Spinal cord (tissue), 10 donors: ENCODE measurements at places on chromosomes 5 and 9.

GRCh38 chr9:130694205-130694604, 625 bp downstream of the EXOSC2 start:
- DNase-seq: no peak

- DNase-seq: no peak
Measured at GRCh38 chr9:68470067-68470466, 70.6 kb downstream of the TMEM252 start.

- DNase-seq: no peak
Measured at GRCh38 chr9:26247861-26248260, 569.6 kb upstream of the TUSC1 start.

GRCh38 chr5:112382886-112383285, 36.2 kb downstream of the EPB41L4A start:
- DNase-seq: no peak

GRCh38 chr5:76547242-76547890, 75.8 kb downstream of the F2RL2 start:
- no peak for DNase-seq

DNA sequence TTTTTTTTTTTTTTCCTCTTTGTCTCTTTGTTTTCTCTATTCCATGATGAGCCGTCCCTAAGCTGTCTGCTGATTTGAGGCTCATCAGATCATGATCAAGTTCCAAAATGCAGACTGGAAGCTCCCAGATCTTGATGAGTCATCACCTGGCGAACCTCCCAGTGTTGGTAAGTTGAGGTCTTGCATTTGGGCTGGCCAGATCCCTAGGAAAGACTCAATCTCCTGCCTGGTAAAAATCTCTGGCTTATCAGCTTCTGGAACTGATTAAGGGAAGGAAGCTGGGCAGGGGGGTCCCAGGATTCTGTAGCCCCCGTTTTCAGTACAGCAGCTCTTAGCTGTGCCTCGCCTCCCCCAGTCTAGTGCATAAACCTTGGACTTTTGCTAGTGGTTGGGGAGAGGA, 69.0 kb downstream of the TSPAN17 start:
- DNase-seq: no peak

DNA sequence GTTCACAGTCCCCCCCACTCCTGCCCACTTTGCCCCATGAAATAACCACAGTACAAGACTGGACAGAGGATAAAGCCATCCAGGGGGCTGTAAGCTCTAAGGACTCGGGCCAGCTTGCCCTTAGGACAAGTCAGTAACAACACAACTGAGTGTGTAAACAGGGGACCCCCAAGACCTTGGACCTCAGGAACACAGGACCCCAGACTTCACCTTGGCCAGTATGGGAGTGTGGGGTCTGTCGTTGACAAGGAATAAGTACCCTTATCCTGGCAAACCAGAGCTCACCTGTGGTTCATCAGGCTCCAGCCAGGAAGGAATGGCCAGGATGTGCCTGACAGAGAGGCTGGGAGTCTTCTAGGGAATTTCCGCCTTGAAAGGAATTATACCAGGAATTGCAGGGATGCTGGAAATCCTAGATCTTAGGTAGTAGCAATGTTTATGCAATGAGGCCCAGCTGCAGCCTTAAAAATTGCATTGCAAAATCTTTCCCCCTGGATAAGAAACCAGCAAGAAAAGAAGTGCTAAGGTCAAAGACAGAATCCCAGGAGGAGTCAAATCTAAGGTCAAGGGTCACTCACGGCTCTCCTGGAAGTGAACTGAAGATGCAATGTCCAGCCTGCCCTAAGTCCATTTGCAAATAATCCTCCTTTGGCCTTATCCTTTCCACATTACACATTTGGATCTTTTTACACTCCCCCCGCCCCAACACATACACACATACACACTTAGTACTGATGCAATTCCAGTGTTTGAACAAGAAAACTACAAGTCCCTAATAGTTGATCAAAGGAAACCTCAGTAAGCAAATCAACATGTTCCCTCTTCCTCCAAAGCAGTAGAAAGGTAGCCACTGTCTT, 27.3 kb upstream of the TDRD7 start:
- DNase-seq: no peak

GRCh38 chr5:13771011-13771571, 173.4 kb downstream of the DNAH5 start:
- DNase-seq: no peak

GRCh38 chr5:16737209-16737608, 120.4 kb upstream of the RETREG1 start:
- DNase-seq: no peak

DNA sequence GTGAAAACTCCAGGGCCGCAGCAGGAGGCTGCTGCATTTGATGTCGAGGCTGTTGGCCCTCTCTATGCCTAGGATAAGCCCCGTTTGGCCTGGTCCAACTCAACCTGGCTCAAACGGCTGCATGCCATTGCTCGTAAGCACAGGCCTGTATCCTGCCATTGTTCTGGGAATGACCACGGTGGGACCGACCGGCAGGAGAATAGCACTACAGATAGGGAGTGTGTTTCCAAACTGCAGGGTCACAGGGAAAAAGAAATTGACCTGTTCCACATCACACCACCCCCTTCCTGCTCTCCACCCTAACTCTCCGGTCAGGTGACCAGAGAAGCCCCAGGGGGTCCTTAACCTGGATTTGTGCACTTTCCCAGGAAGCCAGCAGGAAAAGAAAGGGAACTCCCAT, 278.7 kb upstream of the KLF4 start:
- DNase-seq: no peak

DNA sequence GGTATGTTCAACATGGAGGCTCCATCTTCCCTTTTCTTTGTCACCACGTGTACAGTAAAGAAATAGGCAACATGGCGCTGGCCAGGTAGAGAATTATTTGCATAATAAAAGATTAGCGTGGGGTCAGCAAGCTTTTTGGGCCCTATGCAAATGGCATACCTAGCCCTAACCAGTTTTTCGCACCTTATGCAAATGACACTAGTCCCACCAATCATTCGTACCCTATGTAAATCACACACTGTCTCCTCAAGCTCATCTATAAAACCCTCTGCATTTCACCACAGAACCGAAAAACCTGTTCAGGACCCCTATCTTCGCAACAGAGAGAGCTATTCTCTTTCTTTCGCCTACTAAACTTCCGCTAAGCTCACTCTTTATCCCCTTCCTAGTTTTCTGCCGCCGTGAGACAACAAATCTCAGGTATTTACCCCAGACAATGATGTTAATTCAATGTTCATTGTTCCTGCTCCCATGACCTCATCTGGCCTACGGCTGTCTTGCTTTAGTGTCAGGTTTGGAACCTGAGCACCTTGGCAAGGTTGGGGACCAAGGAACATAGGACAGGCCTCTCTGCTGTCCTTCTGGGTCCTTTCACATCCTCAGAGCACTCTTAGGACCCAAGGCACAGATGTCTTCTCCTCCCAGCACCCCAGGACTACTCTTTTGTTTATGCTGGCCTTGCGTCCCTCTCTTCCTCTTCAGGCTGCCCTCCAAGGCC, 180.7 kb upstream of the RAI14 start:
- no peak for DNase-seq

DNA sequence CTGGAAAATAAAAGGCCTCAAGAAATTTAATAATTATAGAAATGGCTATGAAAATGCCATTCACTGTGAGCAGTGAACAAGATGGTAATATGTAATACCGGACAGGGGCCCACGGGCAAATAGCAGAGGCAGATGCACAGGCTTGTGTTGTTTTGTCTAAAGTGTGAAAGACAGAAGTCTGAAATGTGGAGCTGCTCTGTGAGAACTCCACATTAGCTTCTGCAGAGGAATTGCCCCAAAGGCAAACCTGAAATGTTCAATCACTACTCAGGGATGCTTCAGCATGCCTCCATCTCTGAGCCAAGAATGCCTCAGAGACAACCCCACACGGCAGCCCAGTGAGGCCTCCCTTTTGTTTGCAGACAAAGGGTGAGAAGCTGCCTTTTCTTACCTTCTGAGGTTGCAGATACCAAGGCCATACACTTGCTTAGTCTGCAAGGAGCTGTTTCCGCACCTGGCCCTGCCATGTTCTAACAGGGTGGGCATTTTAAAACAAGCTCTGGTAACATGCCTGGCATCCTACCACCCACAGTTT, 124.3 kb upstream of the CXCL14 start:
- DNase-seq: no peak

GRCh38 chr9:121718084-121718483, 66.7 kb downstream of the DAB2IP start:
- DNase-seq: peak; percentile 69

DNA sequence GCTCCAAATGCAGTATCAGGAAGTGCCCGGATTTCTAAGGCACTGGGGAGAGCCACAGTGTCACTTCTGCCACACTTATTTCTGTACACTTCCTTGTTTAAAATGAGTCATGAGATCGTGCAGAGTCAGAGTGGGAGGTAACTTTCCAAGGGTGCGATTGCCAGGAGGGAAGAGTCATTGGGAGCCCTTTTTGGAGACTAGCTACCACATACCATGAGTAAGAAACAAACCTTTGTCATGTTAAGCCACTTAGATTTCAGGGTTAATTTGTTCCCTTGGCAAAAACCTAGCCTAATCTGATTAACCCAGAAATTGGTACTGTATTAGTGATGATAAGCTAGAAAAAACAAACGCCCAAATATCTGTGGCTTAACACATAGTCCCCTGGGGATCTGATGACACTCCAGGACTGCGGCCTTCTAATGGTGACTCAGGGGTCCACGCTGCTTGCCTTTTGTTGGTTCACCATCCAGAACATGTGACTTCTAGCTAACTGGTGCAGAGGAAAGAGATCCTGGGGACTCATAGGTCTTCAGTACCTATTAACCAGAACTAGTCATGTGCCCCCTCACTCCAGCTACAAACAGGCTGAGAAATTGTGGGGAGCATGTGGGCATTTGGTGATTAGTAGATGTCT, 48.6 kb upstream of the TLE1 start:
- DNase-seq: no peak

DNA sequence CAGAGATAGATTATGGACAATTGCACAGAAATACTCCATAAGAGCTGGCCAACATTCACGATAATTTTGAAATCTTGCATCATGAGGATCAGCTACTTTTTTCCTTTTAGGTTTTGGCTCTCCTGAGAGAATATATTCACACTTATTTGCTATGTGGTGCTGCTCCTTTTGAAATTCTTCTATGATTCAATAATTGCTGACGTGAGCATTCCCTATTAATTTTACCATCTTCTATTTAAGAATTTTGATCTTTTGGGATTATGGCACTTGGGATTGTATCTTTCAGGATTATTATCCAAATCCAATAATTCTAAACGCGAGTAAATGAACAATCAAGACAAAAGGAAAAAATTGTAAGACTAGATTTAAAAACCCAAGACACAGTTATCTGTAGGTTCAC, 358.8 kb downstream of the ELAVL2 start:
- DNase-seq: no peak

GRCh38 chr5:137218471-137218870, 280.7 kb downstream of the SPOCK1 start:
- no peak for DNase-seq

GRCh38 chr5:67765697-67766096, 449.9 kb upstream of the PIK3R1 start:
- DNase-seq: no peak

DNA sequence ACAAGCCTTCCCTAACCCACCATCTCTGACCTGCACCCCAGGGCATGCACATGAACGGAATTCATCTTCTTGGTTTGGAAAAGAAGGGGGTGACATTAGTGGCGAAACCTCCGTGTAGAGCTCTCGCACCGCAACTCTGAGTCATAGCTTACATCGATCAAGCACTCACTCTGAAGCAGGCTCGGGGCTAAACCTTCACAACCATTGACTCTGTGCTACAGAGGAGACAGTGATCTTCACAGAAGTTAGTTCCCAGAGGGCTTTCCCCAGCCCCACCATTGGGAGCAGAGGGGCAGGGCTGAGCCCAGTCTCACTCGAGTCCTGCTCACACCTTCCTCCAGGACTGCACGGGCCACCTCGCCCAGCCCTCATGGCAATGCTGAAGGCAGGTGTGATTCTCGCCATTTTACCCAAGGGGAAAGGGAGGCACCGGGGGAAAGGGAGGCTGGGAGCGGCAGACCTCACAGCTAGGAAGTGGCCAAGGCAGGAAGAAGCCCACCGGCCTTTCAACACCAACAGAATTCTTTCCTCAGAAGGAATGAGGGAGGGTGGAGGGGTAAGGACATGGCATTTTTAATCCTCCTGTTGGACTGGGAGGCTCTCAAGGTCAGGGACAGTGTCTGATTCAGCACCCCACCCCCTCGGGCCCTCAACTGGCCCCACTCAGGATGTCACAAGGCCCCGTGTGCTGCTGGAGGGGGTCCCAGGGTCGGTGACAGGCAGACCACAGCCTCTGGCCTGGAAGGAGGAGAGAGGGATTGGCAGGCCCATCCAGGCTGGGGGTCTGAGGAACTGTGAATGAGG, 25.9 kb upstream of the IL17B start:
- DNase-seq: no peak

GRCh38 chr5:110823571-110823970, 84.8 kb downstream of the SLC25A46 start:
- DNase-seq: no peak

- peak; percentile 91 for DNase-seq
Measured at GRCh38 chr5:112183103-112183711, 235.9 kb downstream of the EPB41L4A start.

GRCh38 chr5:154513669-154514084, 35.6 kb upstream of the HAND1 start:
- no peak for DNase-seq

DNA sequence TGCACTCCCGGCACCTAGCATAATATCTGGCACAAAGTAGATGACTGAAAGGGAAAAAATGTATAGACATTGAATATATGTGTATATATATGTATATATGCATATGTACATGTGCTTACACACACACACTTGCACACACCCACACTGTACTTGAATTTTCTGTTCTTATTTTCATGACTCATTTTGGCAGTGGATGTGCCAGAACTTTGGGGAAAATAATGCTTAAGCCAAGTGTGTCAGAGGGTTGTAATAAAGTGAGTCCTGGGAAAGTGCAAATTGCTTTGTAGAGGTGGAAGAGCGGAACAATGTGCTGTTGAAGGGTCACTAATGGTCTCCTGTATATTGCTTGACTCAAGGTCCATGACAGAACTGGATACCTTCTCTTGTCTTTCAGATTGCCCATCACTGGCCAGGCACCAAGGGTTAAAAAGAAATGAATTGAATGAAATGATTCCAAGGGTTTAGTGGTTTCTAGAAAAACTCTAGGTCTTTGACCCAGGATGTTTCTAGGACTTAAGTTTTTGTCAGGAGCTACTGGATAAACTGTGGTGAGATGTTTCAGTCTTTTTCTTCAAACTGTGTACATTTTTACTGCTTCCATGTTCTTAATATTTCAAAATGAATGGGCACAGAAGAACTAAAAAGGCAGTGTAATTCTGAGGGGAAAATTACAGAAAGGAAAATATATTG, 129.9 kb upstream of the MOCS2 start:
- DNase-seq: no peak

GRCh38 chr5:39176759-39177630, 42.4 kb downstream of the FYB1 start:
- no peak for DNase-seq

GRCh38 chr5:65391591-65391990, 90.1 kb downstream of the ADAMTS6 start:
- no peak for DNase-seq

DNA sequence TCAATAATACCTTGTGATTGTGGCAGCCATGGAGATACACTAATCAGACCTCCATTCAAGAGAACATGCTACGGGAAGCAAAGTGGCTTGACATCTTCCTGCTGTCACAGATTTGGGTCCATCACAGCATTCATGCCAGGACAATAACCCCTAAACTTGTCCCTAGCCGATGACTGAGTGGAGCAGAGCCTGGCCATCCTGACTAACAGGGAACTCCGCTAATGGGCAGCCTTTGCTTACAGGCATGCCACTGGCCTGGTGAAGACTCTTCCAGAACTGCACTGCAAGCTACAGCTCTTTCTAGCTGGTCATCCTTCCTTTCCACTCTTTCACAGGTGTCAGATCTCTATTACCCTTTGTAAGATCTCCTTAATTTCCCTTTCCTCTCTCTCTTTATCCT, 16.0 kb downstream of the FAM174A start:
- DNase-seq: no peak
